ENCODE measurements at places on chromosomes 7 and 10.
A peak's percentile ranks its signal among the peaks of the same experiment; 100 is the strongest.

GRCh38 chr10:90421874-90422273 is 436.0 kb downstream of the HTR7 start:
- DNase-seq, result no peak

DNA sequence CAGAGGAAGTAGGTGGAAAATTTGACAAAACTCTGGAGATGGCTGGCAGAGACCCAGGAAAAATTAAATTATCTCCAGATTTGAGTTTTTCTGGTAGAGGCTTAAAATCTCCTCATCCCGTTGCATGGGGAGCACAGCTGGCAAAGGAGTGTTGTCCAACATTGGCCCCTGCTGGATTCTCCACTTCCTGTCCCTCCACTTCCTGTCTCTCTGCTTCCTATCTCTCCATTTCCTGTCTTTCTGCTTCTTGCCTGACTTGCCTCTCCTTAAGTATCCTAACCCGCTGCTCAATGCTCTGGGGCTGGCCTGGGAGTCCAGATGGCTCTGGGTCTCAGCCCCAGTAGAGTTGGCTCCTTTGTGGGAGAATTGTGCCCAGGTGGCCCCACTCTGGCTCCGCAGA is 65.8 kb upstream of the EMX2 start:
- DNase-seq, result no peak

- DNase-seq, result no peak
Measured at GRCh38 chr7:84162584-84162983, 32.0 kb downstream of the SEMA3A start.

DNA sequence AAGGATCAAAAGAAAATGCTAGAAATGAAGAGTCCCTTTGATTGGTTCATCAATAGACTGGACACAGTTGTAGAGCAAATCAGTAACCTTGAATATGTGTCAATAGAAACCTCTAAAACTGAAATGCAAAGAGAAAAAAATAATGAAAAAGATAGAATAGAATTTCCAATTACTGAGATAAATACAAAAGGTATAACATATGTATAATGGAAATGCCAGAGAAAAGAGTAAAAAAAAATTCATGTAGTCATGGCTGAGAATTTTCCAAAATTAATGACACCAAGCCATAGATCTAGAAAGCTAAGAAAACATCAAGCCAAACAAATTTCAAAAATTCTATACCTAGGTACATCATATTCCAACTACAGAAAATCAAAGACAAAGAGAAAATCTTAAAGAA is 62.0 kb upstream of the HGF start:
- no peak for DNase-seq

DNA sequence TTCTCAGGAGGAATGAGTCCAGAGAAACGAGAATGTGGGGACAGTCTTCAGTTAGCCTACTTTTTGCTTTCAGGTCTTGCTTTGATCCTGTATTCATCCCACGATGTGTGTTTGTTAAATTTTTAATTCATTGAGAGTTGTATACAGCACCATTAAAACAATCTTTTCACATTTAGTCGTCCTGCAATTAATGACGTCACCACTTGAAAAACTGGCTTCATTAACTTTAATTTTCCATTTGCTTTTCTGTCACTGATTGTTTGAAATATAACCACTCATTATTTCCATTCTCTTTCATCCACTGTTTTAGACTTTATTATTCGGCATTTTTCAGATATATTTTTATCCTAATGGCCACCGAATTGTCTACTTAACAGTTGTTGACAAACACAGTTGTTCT is 146.9 kb downstream of the TFEC start:
- no peak for DNase-seq

GRCh38 chr10:78029269-78030226 is at the start of gene POLR3A:
POLR3A (minus strand) TSS chr10:78029515; CDS start chr10:78029407, 108 bp downstream.
- DNase-seq, result peak; percentile 84

DNA sequence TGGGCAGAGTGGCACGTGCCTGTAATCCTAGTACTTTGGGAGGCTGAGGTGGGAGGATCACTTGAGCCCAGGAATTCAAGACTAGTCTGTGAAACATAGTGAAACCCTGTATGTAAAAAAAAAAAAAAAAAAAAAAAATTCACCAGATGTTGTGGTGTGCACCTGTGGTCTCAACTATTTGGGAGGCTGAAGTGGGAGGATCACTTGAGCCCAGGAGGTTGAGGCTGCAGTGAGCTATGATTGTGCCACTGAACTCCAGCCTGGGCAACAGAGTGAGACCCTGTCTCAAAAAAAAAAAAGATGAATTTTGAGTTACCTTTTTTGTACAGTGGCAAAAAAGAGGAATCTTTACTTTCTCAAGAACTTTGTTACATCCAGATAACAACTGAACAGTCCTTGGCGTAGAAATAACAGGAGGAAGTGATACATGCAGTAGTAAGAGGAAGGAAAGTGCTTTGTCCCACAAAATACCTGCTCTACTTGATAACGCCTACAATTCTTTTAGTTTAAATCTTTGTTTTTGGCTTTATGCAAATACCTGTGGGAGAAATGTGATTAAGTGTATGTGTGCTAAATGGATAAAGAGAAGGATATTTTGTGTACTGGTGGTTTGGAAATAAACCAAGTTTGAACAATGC is 29.3 kb downstream of the SPAG6 start:
- DNase-seq, result no peak

DNA sequence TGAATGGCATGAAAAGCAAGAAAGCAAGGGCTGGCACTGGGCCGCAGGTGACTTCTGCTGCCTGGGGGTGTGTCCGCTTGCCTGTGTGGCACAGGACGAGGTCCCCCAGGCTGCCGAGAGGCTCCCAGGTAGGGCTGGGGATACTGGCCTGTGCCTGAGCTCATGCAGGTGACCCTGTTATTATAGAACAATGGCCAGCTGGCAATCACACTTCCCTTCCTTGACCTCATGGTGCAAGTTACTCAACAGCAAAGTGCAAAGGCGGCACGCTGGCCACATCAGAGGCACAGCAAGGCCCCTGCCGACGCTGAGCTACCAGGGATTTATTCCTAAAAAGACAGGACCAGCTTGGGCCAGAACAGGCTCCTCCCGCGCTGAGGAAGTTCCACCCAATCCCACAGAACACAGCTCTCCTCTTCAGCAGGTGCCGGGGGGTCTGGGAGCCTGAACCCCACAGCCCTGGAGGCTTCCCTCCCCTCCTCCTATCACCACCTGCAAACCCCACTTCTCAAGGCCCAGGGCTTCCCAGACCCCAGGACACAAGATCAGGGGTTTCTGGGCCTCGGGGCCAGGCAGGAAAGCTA is 1.4 kb upstream of the ADAM8 start:
- no peak for DNase-seq

- DNase-seq, result no peak
Measured at GRCh38 chr10:124449170-124450011, 444 bp downstream of the NKX1-2 start.

DNA sequence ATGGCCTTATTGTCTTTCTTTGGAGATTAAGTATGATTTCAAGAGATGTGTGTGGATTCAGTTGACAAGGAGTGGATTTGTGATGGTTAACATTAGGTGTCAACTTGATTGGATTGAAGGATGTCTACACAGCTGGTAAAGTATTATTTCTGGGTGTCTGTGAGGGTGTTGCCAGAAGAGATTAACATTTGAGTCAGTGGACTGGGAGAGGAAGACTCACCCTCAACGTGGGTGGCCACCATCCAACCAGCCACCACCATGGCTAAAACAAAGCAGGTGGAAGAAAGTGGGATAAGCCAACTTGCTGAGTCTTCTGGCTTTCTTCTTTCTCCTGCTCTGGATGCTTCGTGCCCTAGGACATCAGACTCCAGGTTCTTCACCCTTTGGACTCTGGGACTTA is 76.1 kb downstream of the GPR37 start:
- DNase-seq, result no peak

GRCh38 chr10:2476812-2477553 is 590.4 kb upstream of the PFKP start:
- DNase-seq, result no peak

DNA sequence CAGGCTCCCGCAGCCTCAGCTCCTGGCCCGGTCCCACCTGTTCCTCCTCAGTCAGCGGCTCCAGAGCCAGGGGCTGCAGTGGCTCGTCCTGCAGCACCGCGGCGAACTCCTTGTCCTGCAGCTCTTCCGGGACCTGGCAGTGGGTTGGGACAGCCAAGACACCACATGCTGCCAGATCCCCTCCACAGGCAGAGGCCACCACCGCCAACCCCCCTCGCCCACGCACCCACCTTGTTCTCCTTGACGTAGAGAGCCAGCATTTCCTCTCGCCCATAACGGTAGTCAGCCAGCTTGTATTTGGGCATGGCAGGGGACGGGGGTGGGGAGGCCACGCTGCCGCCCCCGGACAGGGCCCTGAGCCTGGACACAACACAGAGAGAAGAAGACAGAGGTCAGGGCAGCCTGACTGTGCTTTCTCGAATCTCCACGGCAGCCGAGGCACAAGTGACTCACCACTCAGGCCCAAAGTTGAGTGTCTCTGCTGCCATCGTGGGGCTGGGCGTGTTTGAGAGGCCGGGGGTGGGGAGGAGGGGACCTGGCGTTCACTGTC is 6.2 kb downstream of the GIGYF1 start:
- DNase-seq, result no peak

DNA sequence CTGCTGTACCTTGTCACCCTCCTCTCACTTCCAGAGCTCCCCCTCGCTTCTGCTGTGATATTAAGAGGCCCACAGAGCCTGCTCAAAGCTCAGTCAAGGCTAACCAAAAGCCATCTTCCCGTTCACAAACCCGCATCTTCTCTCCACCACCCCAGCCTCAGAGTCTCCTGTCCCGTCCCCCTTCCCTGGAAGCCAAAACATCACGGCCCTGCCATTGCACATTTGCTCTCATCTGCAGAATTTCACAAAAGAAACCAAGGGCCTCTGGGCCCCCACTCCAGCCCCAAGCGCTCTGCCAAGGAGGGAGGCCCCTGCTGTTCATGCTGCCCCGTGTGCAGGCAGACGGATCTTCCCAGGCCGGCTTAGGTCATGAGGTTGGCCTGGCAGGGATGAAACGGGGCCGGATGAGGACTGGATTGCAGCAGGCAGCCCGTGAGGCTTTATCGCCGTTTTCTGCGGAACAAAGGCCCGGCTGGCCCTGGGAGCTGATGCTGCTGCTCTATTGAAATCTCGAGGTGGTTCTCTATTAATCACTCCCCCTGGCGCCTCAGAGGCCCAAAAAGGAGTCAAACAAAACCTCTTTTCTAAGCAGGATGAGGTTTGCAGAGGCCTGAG is 31.6 kb upstream of the FOXK1 start:
- no peak for DNase-seq

- DNase-seq, result no peak
Measured at GRCh38 chr10:79152423-79152817, 83.7 kb downstream of the ZMIZ1 start.

DNA sequence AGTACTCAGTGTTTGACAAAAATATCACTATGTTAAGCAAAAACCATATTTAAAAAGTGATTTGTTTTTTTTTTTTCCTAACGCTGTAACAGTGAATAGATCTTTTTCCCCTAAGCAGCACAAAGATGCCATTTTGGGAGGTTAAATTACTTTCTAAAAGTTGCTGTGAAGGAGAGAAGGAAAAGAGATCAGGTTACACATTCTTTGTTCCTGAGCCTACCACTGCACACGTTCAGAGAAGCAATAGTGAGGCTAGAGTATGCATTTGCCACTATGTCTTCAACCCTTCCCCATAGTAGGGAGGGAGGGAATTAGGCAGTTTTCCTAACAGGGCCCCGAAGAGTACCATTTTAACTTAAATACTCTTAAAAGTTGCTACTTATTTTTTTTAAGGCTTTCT is 38.9 kb downstream of the BMPR1A start:
- peak; percentile 59 for DNase-seq

DNA sequence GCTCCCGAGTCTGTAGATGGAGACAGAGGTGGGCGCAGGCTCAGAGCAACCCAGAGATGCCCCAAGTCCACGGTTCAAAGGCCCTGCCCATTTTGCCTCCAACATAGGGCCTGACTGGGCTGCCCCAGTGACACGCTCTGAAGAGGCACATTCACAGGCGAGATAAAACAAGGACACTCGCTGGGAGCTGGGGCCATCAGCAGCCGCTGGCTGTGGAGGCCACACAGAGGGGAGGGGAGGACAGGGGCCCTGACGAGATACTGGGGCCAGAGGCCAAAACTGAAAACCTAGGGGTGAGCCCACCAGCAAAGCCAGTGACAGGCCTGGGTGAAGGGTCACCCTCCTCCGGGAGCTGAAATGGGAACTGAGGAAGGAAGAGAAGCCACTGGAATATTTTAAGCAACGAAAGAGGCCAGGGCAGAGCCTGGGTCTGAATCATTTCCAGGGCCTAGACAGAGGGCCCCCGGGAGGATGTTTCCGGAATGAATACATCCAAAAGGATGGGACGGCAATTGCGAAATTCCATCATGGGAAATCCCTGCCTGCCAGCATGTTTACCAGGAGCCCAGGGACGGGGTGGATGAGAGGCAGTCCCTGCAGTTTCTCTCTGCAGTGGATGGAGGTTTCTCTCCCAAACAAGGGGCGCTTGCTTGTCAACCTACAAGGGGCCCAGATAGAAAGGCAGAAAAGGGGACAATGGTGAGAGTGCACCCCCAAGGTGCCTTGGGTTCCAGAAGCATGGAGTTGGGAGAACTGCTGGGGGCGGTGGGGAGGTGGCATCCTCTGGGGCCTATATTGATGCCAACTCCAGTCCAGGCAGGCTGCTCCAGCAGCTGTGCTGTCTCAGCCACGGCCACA is 29.0 kb upstream of the HSPA12A start:
- peak; percentile 72 for DNase-seq

DNA sequence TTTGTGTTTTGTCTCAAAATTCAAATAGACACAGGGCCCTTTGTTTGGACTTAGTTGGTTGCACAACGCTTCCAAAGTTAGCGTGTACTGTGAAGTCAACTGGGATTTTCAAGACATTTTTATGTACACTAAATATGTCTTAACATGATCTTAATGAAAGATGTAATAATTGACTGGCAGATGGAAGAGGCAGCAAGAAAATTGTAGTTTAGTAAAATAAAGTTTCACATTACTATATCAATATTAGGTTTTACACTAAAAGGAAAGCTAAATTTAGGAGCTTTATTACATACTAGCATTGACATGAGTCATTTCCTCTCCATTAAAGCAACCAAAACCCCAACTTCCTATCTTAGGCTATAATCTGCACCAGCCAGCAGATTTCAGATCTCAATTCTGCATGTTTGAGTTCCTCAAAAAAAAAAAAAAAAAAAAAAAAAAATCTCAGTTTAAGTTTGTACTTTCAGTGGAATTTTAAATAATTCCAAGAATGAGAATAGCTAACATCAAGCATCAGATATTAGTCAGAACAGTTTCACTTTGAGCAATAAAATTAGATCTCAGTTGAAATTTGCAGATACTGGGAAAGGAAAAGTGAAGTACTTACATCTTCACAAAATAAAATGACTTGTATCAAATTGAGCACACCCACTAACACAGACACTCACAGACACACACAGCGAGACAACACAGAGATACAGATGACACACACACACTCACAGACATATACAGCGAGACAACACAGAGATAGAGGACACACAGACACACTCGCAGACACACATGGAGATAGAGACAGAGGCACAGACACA is 346.6 kb upstream of the KLF6 start:
- peak; percentile 14 for DNase-seq

GRCh38 chr7:122379491-122379890 is 74.9 kb upstream of the FEZF1 start:
- no peak for DNase-seq
